ENCODE measurements at places on chromosomes 7 and 10. TPM values are rescaled to one million over a fixed set of nuclear protein-coding genes. Genes with fewer than 3 reads are reported as not detected.

DNA sequence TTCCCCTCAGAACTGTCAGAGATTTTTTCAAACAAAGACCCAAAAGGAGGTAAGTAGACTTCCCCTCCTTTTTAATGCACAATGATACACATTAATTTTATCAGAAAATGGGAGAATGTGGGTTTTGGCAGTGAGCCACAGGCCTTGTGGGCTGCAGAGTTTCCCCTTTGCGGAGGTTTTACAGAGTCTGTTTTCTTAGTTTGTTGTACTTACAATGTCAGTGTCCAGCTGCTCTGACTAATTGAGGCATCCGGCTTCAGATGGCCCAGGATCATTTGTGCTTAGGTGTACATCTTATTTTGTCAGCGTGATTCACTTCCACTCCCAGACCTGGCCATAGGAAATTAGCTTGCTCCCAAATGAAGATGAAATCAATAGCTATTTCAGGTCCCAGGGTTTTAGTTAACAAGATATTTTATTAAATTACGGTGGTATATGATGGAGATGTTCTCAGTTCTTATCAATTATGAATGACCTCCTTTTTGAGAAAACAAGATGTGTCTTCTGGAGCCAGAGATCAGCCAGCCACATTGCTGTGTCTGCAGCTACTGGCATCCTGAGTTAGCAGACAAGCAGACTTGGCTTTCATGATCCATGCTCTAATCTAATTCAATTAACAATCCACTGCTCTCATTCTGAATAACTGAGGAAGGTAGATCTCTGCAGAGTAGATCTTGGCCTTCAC, 1086.6 kb upstream of the SORCS1 start:
- ATAC-seq, result no peak

The PPIF gene
- 170 TPM for total RNA-seq

- no peak for ATAC-seq
Measured at GRCh38 chr7:90777041-90777440, 180.9 kb downstream of the CDK14 start.

DNA sequence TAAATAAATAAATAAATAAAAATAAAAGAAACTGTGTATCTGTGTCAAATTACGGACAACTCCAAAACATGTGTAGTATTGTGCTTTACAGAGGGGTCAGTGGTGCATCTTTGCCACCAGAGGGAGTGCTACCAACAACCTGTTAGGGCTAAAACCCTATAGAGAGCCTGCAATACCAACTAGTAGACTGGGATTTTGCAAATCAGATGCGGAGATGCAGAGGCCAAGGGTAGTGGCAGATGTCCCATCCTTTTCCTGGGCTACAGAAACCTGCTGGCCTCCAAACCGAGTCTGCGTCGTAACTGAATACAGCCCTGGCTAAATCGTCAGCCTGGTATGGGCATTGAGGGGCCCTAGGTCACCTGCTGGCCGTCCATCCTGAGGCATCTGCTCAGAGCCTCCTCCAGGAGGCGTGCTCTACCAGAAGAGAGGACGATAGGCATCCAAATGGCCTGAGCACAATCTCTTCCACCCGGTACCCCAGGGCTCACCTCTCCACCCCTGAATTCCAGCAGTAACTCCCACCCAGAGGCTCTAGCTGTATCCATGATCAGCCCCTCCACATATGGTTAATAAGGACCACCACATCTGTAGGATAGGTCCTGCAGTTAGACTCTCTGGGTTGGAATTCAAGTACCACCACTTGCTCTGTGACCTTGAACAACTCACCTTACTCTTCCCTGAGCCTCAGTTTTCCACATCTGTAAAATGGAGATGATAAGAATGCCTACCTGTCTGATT, 6.2 kb upstream of the RRP12 start:
- peak; percentile 97 for ATAC-seq

The GATA3 gene
- 25.2 TPM for total RNA-seq

The GRID2IP gene
- total RNA-seq, result 0.32 TPM

The EIF5AL1 gene
- 0.26 TPM for total RNA-seq

DNA sequence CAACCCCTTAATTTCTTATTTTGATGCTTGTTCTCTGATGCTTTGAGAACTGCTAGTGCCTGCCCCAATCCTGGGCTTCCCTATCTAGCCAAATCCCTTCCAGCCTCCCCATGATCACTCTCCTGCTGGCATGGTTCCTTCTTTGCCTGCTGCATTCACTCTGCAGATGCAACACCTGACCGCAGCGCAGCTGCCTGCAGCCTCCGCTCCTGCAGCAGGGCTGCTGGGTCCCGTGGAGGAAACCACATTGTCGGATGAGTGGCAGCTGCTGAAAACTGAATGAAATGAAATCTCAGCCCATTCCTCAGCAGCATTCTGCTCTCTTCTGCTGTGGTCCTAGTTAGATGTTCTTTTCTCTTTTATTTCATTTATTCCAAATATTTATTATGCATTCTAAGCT, 320.3 kb downstream of the CCDC3 start:
- no peak for ATAC-seq

DNA sequence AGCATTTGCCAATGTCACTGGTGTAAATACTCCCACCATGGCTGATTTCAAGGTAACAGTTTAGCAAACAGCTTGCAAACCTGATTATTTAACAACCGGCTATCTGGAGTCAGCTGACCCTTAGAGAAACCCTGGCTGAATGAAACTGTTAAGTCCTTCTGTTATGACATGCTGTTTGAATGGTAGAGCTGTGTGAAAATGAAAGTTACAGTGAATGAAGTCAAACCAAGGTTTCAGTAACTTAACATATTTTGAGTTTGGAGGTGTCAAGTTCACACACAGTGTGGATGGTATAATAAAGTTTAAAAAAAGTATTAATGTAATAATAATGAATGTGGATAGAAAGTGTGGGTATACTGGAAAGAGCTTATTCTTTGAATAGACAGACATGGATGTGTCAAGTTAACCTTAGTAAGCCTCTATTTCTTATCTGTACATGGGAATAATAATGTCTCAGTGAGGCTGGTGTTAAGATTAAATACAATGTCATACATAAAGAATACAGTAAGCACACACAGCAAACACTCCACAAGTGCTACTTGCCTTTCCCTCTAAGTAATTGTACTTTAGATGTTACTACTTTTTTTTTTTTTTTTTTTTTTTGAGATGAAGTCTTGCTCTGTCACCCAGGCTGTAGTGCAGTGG, 150.4 kb downstream of the TAX1BP1 start:
- peak; percentile 78 for ATAC-seq

The DAGLB gene
- total RNA-seq, result 22.7 TPM

The MRLN gene
- total RNA-seq, result 0.74 TPM

The VPS50 gene
- 27.4 TPM for total RNA-seq

DNA sequence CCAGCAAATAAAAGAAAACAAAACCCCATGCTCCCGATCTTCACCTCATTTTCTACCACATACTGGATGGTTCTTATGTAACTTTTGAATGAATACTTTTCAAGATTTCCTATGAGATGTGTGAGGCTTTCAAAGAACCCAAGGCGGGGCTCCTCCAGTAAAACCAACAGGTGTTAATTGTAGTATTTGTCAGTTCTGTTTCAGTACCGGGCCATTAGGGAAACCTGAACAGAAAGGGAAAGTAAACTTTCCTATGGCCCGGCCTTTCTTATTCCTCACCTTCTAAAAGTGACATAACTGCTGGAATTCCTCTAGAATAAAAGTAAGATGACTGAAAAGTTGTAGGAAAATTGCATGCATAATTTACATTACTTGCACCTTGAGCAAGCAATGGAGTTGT, 672.9 kb downstream of the MAGI2 start:
- no peak for ATAC-seq

DNA sequence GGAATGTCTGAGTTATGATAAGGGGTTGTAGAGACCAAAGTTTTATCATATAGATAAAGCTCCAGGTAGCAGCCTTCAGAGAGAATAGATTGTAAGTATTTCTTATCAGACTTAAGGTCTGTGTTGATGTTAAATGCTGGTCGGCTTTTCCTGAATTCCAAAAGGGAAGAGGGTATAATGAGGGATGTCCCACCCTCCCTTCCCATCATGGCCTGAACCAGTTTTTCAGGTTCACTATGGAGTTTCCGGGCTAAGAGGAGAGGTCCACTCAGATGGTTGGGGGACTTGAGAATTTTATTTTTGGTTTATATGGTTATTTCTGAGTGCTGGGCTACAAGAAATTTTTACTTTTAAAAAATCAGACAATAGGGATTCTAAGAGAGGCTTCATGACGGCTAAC, 45.2 kb downstream of the HERPUD2 start:
- no peak for ATAC-seq

GRCh38 chr10:77801474-77802161, 124.9 kb downstream of the DLG5 start:
- peak; percentile 93 for ATAC-seq

Measured in activated T-helper 17 cell treated with anti-CD3 and anti-CD28 coated beads, Interleukin-2, amount 50 U/mL, for 72 hours (primary cell).